ENCODE measurements at places on chromosomes 4 and X.

DNA sequence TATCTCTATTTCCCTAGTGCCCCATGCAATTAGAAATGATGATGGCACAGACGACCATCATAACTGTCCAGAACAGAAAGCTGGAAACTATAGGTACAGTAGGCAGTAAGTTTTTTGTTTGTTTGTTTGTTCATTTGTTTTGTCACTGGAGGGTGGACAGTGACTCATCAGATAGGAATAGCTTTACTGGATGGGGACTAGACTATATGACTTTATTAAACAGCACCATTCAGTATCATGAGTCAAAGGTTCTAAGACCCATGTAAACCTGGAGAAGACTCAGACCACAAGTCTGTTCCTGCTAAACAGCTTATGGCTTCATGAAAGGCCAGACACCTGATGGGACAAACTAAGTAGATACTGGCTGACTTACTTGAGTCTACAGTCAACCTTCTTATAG, 38.4 kb downstream of the PLAC1 start:
- no peak for DNase-seq

- no peak for DNase-seq
Observed at GRCh38 chr4:128907981-128908380, 98.5 kb downstream of the JADE1 start.

DNA sequence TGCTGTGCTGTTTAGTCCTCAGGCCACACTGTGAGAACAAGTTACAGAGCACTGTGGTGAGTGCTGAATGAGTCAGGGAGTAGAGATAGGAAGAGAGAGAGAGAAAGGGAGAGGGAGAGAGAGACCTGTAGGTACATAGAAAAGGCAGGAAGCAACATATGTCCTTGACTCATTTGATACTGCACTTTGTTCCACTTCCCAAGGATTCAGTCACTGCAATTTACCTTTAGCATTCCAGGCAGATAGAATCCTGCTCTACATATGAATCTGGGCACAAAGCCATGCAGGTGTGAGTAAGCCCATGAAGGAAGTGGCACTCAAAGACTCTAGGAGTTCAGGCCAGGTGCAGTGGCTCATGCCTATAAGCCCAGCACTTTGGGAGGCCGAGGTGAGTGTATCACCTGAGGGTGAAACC, 1.0 kb upstream of the DAPP1 start:
- peak; percentile 12 for DNase-seq

DNA sequence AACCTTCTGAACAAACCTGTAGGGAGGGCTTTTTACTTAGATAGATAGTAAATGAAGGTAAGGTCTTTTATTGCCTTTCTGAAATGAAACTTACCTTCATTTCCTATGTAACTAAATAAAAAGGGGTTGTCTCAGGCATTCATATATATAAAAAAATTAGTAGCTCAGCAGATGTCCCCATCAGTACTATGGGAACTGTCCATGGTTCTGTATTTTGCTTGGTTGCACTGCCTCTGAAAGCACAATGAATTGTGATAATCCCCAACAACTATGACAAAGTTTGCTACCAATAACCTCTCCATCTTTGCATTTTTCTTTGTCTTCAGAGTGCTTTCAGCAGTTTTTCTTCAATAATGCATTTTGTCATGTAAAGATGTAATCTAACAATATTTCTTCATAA, 222.4 kb downstream of the SLIT2 start:
- peak; percentile 58 for DNase-seq

- peak; percentile 9 for DNase-seq
Observed at GRCh38 chrX:70176938-70177533, at the start of gene DGAT2L6. TSS of gene DGAT2L6 (plus strand) at chrX:70177483. CDS start at chrX:70177583, 100 bp downstream.

DNA sequence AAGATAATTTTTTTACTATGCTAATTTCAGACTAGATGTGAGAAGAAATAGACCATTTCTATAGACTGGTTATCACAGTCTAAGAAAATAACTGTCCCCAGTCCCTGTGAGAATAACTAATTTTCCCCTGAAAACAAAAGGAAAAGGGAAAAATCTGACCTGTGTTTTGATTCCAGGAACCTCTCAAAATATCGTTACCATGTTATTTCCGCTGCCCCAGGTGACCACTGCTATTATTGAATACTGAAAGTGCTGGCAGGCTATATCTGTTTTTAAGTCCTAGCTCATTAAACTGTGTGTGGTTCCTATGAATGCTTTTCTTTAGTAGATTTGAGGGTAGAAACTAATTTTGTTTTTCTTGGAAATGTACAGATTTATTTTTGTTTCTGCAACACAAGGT, 83.6 kb downstream of the GAB1 start:
- DNase-seq, result no peak

- DNase-seq, result no peak
Observed at GRCh38 chr4:7240306-7240705, 48.0 kb downstream of the SORCS2 start.

DNA sequence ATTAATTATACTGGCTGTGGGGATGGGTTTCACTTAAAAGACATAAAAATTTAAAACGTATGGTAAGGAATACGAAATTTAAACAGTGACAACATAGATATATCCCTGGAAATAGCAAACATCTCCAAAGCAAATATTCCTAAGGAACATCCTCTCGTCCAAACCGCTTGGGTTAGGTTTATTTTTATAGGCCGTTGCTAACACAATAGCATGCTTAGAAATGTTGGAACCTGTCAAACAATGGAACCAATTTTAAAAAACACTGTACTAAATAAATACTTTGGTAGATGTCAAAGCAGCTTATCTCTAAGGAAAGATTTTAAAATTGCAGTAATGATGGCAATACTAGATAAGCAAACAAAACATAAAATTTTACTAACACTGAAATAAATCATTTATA, 45.4 kb downstream of the SEC24D start:
- DNase-seq, result no peak

- no peak for DNase-seq
Observed at GRCh38 chr4:145186729-145187128, 6.3 kb upstream of the OTUD4 start.

DNA sequence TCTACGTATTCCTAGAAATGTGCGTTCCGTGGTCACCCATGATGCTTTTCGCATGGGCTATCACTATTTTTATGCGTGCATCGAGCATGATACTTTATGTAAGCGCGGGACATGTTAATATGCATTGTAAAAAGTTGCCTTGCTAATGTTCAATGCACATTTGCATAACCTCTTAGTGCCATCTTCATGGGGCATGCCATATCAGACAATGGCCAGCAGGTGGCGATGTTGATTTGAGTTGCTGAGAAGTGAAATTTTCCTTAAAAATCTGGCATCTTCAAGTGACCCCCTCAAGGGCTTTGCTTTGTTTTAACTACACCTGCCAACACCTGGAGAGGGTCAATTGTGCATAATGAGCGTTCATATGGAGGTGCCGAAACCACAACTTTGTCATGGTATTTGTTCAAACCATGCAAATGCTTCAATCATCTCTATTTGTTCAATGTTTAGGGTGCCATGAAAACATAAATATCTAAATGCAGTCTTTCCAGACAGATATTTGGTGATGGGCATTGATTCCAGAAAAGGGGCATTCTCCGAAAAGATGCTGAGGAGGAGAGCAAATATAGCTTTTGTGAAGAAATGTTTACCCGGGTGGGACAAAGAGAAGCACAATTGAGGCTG, 833.9 kb upstream of the PRKX start:
- peak; percentile 43 for DNase-seq

GRCh38 chrX:96568071-96568470, 116.6 kb upstream of the DIAPH2 start:
- no peak for DNase-seq

DNA sequence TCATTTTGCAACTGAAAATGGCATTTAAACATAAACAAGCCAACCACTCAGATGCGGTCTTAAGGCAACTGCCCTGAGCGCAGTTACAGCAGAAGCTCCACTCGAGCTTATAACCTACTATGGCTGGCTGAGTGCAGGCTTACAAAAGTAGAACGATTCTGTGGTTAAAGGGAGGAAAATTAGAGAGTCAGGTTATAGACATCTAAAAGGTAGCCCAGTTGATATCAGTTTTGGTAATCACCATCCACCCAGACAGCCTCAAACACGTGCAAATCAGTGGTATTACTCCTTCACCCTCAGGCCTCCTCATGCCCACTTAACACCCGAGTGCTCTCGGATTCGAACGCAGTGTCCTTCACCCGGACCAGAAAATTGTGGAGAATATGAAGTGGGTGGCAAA, 3.1 kb downstream of the LEF1 start:
- DNase-seq, result no peak

GRCh38 chr4:54863571-54864255, 206.0 kb downstream of the KIT start:
- DNase-seq, result no peak

DNA sequence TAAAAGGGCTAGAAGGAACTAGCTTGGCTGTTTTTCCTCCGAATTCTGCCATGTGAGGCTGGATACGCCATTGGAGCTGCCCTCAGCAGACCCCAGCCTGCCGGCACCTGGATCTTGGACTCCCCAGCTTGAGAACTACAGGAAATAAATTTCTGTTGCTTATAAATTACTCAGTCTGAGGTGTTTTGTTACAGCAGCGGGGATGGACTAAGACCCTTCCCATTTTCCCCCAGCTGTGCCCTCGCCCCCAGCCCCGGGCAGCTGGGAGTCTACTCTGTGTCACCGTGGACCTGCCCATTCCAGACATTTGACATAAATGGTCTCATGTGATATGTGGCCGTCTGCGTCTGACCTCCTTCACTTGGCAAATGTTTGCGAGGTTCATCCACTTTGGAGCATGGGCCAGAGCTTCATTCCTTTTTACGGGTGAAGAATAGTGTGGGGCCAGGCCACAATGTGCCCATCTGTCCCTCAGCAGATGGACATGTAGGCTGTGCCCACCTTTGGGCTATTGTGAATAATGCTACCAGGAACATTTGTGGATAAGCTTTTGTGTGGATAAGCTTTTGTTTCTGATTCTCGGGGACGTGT, 30.7 kb upstream of the SPON2 start:
- DNase-seq, result no peak

Data from choroid plexus epithelial cell (primary cell).